Stimulated activated CD8-positive, alpha-beta memory T cell treated with anti-CD3 and anti-CD28 coated beads, Interleukin-7, amount 100 ng/mL, for 1 hour (primary cell): ENCODE measurements at places on chromosomes 2 and 18.

DNA sequence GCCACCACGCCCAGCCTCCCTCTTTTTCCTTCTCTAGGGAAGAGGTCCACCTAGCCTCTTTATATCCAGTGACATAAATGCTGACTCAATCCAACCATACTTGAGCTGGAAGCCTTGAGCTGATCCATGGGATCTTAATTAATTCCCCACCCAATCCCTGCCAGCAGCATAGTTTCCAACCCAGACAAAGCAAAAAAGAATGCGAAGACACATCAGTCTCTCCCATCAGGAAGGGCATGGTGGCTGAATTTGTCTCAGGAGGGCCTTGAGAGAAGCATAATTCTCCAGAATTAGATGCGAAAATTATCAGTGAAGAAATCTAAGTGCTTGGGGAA lies 22.5 kb downstream of the CASP10 start:
- DNase-seq, result no peak

GRCh38 chr2:47402555-47402804 lies 476 bp upstream of the MSH2 start:
- DNase-seq, result no peak

GRCh38 chr18:24231773-24232735 lies 93.2 kb downstream of the CABYR start:
- DNase-seq, result no peak

DNA sequence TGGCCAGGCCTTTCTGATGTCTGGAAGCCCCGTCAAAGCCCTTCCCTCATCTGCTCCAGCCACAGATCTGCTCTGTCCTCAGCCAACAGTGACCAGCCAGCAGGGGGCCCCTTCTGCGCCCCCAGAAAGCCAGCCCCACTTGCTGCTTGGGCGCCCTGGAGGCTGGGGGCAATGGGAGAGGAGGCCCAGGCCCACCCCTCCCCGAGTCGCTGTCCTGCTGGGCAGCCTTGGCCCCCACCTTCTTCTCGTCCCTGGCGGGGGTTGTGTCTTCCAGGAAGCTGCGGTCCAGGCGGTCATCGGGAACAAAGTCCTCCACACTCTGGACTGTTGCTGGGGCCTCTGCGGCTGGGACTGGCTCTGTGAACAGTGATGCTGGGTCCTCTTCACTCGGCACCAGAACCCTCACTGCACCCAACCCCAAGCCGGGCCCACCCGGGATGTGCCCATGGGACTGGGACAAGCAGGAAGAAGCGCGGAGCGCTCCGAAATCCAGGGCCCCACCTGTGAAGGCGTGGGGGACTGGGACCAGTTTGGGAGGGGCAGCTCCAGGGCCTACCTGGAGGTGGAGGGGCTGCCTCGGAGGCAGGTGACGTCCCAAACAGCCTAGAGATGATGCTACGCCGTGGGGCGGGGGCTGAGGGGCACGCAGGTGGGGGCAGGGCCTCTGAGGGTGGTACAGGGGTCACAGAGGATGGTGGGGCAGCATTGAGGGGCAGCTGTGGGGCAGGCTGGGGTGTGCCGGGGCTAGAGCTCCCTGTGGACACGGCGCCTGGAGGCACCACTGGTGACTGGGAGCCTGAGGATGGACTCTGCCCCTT lies 257.6 kb downstream of the ANKRD30B start:
- DNase-seq, result no peak

- DNase-seq, result no peak
Observed at GRCh38 chr18:29083545-29083944, 906.6 kb upstream of the CDH2 start.

DNA sequence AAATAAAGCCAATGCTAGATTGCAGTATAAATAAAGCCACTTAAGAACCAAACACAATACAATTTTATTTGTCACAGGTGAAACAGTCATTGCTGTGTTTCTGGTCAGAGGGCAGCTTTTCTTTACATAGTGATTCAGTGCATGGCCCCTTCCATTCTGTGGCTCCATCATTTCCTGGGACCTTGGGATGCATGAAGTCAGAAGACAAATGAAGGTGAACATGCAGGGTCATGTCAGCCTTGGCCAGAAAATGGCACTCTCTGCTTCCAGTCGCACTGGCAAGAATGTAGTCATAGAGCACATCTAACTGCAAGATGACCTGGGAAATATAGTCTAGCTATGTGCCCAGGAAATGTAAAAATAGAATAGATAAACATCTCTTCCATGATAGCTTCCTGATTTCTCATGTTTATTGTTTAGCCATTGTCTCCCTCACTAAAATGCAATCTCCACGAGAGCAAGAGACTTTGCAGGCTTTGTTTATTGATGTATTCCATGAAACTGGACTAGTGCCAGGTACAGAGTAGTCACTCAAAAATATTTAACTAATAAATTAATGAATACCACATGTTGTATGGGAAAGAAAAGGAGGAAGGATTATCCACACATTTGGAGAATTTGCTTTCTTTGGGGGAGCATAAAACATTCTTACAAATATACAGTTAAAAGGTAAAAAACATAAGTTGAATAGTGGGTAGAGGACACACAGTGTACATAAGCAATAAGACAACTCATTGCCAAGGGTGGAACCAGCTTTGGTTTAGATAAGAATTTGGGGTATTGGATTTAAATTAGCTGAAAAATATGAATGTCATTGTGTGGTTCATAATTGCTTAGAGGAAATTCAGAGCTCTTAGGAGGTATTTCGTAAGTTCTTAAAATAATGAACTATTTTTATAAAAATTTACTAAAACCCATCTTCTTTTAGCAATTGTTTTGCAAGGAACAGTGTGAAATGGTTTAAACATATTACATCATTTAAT lies 343.8 kb downstream of the PID1 start:
- DNase-seq, result no peak

GRCh38 chr2:61670591-61671501 lies 132.7 kb upstream of the XPO1 start:
- no peak for DNase-seq

DNA sequence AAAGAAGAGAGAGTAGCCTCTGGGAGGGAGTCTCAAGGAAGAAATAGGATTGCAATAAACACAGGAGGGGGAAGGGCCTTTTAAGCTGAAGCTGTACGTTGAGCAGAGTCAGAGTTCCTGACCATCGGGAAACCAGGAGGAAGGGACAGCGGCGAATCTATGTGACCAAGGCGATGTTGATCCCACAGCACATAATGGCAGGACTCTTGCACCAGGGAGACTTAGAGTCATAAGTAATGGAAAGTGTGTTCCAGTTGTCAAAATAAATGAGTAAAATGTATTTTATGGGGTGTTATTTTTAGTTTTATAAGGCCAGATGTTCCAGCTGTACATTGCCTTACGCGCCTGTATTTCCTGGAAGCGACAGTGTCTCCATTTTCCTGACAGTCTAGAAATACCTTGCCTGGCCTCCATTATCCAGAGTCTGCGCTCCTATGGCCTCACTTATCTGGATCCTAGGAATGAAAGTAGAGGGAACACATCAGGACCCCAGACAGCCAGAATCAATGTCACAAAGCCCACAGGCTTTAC lies 152.8 kb upstream of the COPS8 start:
- DNase-seq, result no peak

DNA sequence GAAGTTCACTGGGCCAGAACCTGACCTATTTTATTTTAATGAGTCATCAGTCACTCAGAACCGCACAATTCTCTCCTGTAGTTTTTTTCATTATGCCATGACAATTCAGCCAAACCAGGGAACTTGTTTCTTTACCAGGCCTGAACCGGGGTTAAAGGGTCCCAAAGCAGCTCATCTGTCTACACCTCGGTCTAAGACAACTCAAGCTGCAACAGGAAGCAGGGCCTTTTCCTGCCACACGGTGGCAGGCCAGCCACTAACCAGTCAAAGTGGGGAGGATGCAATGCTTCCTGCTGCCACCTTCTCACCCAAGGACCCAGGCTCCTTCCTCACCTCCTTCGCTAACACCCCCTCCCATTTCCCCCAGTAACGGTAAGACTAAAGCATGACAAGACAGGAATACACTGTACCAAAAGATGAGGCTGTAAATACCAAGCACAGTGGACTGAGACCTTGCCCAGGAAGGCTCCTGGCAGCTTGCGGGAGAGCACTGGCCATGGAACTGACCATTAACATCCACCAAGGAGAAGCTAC lies 56.7 kb upstream of the ACKR3 start:
- DNase-seq, result peak; percentile 29
